ENCODE measurements at places on chromosomes 1 and 21. TPM values are rescaled to one million over a fixed set of nuclear protein-coding genes. Genes with fewer than 3 reads are reported as not detected.

- H3K27ac ChIP-seq = no peak overlapping the region
- no peak for DNase-seq
- H3K27me3 ChIP-seq = no peaks in the 10 kb centered on the region
- H3K4me1 ChIP-seq = peaks cover 8% of the 10 kb centered on the region
- H3K4me3 ChIP-seq = no peak overlapping the region
These were observed 242.8 kb downstream of the DISC1 start for GRCh38 chr1:231869364-231869763.

DNA sequence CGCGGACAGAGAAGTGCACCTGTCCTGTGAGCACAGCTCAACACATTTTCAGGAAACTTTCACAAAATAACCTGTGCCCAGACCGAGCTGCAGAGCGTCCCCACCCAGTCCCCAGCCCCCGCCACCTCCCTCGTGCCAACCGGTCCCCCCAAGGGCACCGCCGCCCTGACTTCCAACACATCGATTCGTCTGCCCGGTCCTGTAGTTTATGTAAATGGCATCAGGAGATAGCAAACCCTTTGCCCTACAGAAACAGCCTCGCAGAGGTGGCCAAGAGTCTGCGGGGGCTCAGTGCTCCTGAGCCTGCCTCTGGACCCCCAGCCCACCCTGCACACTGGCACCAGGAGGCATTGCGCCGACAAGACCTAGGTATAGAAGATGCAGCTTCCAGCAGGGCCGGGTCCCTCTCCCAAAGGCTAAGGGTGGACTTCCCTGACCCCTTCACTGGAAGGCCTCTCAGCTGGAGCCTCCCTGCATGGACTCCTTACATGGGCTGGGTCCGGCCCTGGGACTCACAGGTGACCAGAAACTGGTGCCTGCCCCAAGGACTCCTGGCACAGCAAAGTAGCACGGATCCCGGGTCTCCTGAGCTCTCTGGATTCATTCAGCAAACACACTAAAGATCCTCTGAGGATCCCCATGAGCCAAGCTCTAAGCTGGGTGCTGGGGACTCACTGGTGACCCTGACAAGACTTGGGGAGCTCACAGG lies 6.6 kb upstream of the PLEKHG5 start:
- peak overlapping the region; percentile 71 for H3K4me3 ChIP-seq
- H3K27me3 ChIP-seq = peaks cover 28% of the 10 kb centered on the region
- no peaks in the 10 kb centered on the region for H3K36me3 ChIP-seq
- DNase-seq = no peak

PLD5 gene
- total RNA-seq = not detected

ASCL5 gene
- not detected for total RNA-seq
